Endothelial cell of umbilical vein (primary cell): ENCODE measurements at places on chromosomes 11 and 22. TPM values are rescaled to one million over a fixed set of nuclear protein-coding genes. Genes with fewer than 3 reads are reported as not detected.

The PRODH gene
- not detected in 2 replicates for total RNA-seq

The UBQLNL gene
- 0.28 and 0.33 TPM in 2 replicates for total RNA-seq

The CCDC89 gene
- 0.23 TPM in 1 of 2 replicates, not detected in the other for total RNA-seq

The CASP5 gene
- not detected in 2 replicates for total RNA-seq

The AAMDC gene
- total RNA-seq = 51.0 and 57.1 TPM in 2 replicates

The CHRM1 gene
- not detected in 2 replicates for total RNA-seq

The MRTFA gene
- total RNA-seq = 44.1 and 48.6 TPM in 2 replicates

The CFAP300 gene
- not detected in 2 replicates for total RNA-seq

DNA sequence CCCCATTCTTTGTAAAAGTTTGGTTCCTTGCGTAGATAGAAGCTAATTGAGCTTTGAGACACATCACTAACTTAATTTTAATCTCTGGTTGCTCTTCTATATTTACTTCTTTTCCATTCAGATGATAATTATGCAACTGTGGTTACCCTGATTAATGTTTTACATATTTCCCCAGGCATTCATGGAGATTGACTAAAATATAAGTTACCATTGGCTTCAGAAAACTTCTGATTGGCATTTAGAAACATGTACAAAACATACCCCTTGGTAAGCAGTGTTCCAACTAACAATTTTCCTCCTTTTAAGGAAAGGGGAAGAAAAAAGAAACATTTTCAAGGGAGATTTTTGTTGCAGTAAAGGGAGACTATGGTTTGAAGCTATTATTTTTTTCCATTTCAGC lies 43.9 kb downstream of the FAT3 start:
- no peaks in the 10 kb centered on the region for H3K36me3 ChIP-seq
- H3K4me3 ChIP-seq = no peak overlapping the region
- no peaks in the 10 kb centered on the region for H3K27me3 ChIP-seq
- H3K4me1 ChIP-seq = peaks cover 2% of the 10 kb centered on the region
- no peak overlapping the region for H3K27ac ChIP-seq
- no peak for DNase-seq

DNA sequence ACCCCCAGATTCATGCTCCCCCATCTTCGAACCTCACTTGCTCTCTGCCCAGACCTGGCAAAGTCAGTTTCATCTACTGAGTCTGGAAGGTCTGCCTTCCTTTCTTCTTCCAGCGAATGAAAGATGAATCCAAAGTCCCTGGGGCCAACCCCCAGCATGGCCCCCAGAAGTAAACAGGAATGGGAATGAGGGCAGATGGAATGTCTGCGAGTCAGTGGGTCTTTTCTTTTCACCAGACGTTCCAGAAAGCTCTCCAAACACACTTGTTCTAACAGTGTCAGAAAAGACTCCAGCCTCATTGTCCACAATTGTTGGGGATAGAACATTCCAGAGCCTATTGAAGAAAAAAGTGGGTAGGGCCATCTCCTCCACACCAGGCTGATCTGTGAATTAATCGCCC lies 28.6 kb downstream of the RIBC2 start:
- DNase-seq = no peak
- H3K4me3 ChIP-seq = no peak overlapping the region
- H3K36me3 ChIP-seq = no peaks in the 10 kb centered on the region
- no peak overlapping the region for H3K27ac ChIP-seq
- peaks cover 3% of the 10 kb centered on the region for H3K27me3 ChIP-seq

GRCh38 chr11:119672597-119672996 lies 56.4 kb downstream of the NECTIN1 start:
- H3K27me3 ChIP-seq = no peaks in the 10 kb centered on the region
- H3K36me3 ChIP-seq = no peaks in the 10 kb centered on the region
- no peak overlapping the region for H3K4me3 ChIP-seq
- DNase-seq = no peak

- H3K27ac ChIP-seq = no peak overlapping the region
- H3K4me1 ChIP-seq = no peaks in the 10 kb centered on the region
- H3K4me3 ChIP-seq = no peak overlapping the region
- DNase-seq = no peak
- no peaks in the 10 kb centered on the region for H3K36me3 ChIP-seq
Observed at GRCh38 chr11:111373590-111373989, 5.5 kb downstream of the POU2AF1 start.

- H3K36me3 ChIP-seq = no peaks in the 10 kb centered on the region
- H3K4me3 ChIP-seq = no peak overlapping the region
- peak; percentile 83 for DNase-seq
- H3K27ac ChIP-seq = peak overlapping the region; percentile 92
- H3K4me1 ChIP-seq = peaks cover 24% of the 10 kb centered on the region
Observed at GRCh38 chr11:60835534-60835846, 6.4 kb upstream of the CCDC86 start.

- H3K27ac ChIP-seq = no peak overlapping the region
- H3K36me3 ChIP-seq = no peaks in the 10 kb centered on the region
- no peak for DNase-seq
- H3K4me3 ChIP-seq = no peak overlapping the region
- peaks cover 8% of the 10 kb centered on the region for H3K27me3 ChIP-seq
Observed at GRCh38 chr11:85784480-85785265, 26.3 kb downstream of the SYTL2 start.

DNA sequence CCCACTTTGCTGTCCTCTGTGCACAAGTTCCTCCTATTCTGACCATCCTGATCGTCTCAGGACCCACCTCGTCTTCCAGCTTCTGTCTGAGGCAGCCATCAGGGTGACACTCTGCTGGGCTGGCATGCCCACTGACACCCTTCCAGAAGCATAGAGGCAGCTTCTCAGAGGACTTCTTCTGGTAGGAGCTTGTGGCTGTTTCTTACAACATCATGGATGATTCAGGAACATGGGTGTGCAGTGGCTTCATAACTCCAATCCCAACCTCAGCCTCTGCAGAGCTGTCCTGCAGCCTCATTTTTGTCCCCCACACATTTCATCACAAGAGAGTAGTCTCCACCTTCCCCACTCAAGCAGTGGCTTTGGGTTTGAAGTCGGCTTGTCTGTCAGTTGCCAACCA lies 20.9 kb upstream of the CTR9 start:
- H3K4me3 ChIP-seq = no peak overlapping the region
- peaks cover 16% of the 10 kb centered on the region for H3K27me3 ChIP-seq
- H3K36me3 ChIP-seq = no peaks in the 10 kb centered on the region
- H3K4me1 ChIP-seq = no peaks in the 10 kb centered on the region

DNA sequence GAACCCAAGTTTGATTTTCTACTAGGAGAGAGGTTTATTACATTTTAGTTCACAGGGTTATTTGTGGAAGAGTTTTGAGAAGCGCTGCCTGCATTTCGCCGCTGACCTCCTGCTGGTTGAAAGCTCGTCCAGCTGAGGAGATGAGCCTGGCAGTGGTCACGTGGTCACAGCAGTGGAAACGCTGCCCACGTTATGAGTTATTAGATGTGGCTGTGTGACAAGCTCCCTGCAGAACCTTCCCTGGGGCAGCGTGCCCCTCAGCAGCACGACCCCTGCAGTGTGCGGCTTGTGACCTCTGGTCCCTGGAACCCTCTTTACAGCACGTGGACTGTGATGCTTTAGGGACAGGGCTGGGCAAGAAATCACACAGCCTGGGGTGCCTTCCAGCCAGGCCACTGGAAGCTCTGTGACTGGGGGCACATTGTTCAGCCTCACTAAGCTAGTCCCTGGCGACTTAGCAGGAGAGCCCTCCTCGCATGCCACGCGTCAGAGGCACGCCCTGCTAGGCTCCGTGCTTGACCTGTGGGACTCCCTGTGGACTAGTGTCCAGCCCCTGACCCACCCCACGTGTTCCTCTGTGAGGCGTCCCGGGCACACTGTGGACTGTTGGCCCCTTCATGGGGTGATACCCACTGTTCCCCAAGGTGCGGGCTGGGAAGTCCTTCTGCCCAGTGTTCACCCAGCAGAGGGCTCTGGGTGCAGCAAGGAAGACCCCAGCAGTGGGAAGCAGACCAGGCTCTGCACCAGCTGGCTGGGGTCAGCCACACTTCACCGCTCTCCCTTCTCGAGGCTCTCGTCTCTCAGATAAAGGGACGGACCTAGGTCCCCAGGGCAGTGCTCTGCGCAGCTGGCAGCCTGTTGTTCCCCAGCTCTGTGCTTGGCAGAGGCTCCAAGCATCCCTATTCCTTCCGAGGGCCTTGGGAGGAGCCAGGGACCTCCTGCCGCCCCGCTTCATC lies 349.5 kb downstream of the TBC1D22A start:
- DNase-seq = no peak
- no peak overlapping the region for H3K4me3 ChIP-seq
- H3K36me3 ChIP-seq = peaks cover 5% of the 10 kb centered on the region
- H3K4me1 ChIP-seq = peaks cover 8% of the 10 kb centered on the region
- H3K27ac ChIP-seq = no peak overlapping the region

- no peaks in the 10 kb centered on the region for H3K4me1 ChIP-seq
- no peak overlapping the region for H3K4me3 ChIP-seq
- no peak overlapping the region for H3K27ac ChIP-seq
Observed at GRCh38 chr11:9065607-9066432, 25.6 kb downstream of the SCUBE2 start.

GRCh38 chr11:33863418-33864172 lies 28.3 kb downstream of the LMO2 start:
- no peak overlapping the region for H3K27ac ChIP-seq
- no peak overlapping the region for H3K4me3 ChIP-seq
- no peak for DNase-seq

DNA sequence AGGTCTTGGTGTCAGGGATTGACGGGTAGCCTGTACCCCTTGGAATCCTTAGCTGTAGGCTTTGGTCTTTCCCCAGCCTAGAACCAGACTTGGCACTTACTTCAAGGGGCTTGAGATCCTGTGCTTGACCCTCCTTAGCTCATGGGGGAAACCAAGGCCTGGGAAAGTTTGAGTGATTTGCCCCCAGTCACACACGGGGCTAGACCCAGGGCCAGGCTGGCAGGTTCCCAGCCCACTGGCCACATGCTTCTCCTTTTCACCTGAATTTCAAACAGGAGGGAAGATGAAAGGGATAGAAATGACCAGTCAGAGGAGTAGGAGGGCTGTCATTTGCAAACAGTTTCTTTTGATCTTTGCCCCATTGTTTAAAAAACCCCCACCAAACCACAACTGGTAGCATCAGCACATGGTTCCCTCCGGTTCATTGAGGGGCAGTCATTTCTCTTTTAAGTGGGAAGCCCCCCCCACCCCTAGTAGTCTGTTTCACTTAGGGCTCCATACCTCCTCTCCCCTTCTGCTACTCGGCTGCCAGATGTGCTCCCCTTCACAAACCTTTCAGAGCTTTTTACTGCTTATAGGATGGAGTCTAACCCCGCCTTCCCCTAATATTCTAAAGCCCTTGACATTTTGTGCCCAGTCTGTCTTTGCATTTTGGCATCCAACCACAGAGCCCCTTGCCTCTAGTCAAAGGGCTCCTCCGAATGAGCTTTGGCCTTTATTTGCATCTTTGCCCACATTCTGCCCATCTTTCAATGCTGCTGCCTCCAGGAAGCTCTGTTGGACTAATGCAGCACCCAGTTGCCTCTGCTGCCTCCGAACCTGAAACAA lies 37.6 kb downstream of the ZNRF3 start:
- no peaks in the 10 kb centered on the region for H3K36me3 ChIP-seq
- no peak for DNase-seq
- no peak overlapping the region for H3K27ac ChIP-seq
- no peak overlapping the region for H3K4me3 ChIP-seq
- no peaks in the 10 kb centered on the region for H3K27me3 ChIP-seq

GRCh38 chr11:19220903-19221724 lies 19.3 kb upstream of the CSRP3 start:
- H3K27ac ChIP-seq = no peak overlapping the region
- DNase-seq = peak; percentile 54
- no peaks in the 10 kb centered on the region for H3K27me3 ChIP-seq
- H3K36me3 ChIP-seq = peaks cover 8% of the 10 kb centered on the region

- no peak overlapping the region for H3K4me3 ChIP-seq
- DNase-seq = no peak
- no peaks in the 10 kb centered on the region for H3K27me3 ChIP-seq
- H3K27ac ChIP-seq = no peak overlapping the region
Observed at GRCh38 chr11:125001849-125002248, 47.8 kb downstream of the CCDC15 start.

DNA sequence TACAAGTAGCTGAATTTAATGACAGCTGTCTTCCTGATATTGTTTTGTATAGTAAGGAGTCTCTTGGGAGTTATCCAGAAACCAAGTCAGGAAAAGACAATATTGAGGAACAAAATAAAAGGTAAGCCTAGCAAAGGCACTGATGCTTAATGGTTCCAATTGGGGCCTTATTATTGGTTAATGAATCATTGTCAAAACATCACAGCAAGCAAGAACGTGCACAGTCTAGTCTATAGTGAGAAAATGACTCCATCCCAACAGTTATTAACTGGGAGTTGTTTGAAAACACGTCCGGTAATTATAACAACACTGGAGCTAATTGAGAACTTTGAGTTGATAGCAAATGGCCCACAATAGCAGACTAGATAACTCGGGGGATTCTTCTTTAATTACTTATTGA lies 17.7 kb downstream of the BSX start:
- H3K27me3 ChIP-seq = peaks cover 17% of the 10 kb centered on the region
- DNase-seq = no peak
- no peak overlapping the region for H3K27ac ChIP-seq
- no peak overlapping the region for H3K4me3 ChIP-seq
- H3K4me1 ChIP-seq = no peaks in the 10 kb centered on the region

- H3K27me3 ChIP-seq = no peaks in the 10 kb centered on the region
- no peaks in the 10 kb centered on the region for H3K36me3 ChIP-seq
- no peak overlapping the region for H3K27ac ChIP-seq
Observed at GRCh38 chr11:118060869-118061268, 16.0 kb upstream of the TMPRSS4 start.

DNA sequence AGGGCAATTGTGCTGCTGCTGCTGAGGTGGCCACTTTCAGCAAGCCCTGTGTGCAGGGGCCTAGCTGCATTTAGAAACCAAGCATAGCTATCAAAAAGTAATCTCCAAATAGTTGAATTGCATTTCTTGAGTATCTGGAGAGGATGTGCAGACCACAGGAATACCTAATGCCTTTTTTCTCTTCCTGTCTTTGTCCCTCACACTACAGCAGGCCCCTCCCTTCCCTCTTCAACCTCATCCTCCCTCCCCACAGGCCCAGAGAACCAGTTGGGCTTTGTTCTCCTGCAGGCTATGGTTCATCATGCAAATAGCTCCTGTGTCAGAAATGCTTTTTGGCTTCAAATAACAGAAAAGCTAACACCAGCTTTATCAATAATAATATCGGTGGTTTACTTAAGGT lies 47.7 kb downstream of the DKK3 start:
- peaks cover 14% of the 10 kb centered on the region for H3K36me3 ChIP-seq
- peaks cover 11% of the 10 kb centered on the region for H3K4me1 ChIP-seq
- H3K27ac ChIP-seq = no peak overlapping the region
- H3K27me3 ChIP-seq = no peaks in the 10 kb centered on the region
